IPS DF 19.7 (cell line): ENCODE measurements at places on chromosomes 16 and 17.

DNA sequence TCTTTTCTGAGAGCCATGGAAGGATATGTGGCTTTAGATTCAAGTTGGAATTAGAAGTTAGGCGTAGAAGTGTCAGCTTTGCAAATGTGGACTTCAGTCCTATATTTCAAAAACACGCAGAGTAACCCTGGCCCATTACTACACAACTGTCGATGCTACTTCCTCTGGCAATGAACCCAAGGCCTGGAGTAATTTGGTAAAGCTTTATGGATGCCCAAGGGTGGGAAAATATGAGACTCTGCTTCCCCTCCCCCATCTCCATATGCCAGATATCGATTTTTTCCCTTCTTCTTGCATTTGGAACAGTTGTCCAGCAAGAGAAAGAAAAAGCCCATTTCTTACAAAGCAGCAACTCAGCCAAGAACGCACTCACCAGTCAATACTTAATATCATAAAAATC, 2.9 kb upstream of the MAP1LC3B start:
- no peak for DNase-seq

GRCh38 chr17:41687828-41688640, 651 bp upstream of the EIF1 start:
- no peak for DNase-seq

- no peak for DNase-seq
Measured at GRCh38 chr17:80246726-80247125, 13.9 kb upstream of the RNF213 start.

DNA sequence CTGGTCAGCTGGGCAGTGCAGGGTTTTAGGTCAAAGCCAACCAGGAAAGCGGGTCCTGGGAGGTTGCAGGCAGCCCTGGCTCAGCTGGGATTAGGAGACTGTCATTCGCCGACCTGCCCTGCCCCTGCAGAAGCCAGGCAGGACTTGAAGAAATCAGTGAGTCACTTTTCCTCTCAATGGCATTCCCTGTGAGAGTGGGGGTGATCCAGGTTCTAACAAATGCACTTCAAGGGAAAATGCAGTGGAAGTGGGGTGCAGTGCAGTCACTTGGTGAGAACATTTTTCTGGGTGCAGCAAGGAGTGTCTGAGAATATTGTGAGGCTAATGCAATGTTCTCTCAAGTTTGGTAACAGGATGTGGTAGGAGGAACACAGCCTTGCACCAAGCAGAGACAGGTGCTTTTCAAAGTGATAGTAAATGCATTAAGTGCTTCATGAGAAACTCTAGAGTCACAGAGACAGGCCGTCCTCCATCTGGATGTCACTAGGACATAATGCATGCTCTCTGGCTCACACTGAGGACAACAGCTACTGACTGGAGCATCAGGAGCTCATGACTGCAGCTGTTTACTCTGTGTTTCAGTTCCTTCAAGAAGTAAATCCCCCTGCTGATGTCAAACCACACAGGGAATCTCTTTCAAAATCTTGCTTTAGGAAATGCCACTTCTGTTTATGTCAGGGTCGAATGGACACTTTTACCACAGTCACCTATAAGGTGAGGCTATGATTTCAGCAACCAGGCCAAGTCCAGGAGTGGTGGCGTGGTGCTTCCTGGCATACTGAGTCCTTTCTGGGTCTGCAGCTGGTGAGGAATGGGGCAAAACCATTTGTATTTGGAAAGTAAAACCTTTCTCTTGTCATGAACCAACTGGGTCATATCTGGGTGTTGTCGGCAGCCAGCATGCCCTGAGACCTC, 16.7 kb downstream of the CDK5R1 start:
- DNase-seq, result no peak

GRCh38 chr16:29779474-29779873, 1.4 kb downstream of the ZG16 start:
- DNase-seq, result no peak

- no peak for DNase-seq
Measured at GRCh38 chr17:8912084-8912981, 44.9 kb upstream of the PIK3R6 start.
